ENCODE measurements at places on chromosomes 4 and X.

DNA sequence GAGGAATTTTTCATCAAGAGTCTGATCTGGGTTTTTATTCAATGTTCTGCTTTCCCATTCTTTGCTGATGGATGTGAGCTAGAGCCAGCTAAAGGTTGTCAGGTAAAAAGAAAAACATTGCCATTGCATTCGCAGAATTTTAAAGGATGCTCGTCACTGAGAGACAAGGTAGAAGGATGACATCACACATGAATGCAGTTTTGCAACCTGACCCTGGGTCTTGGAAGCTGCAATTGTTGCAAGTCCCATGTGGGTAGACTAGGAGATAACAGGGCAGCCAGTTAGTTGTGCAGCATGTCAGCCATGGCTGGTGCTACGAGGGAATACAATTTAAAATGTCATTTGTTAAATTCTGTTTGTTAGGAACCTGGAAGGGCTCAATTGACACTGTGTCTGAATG, 73.9 kb upstream of the MXRA5 start:
- no peak for DNase-seq

DNA sequence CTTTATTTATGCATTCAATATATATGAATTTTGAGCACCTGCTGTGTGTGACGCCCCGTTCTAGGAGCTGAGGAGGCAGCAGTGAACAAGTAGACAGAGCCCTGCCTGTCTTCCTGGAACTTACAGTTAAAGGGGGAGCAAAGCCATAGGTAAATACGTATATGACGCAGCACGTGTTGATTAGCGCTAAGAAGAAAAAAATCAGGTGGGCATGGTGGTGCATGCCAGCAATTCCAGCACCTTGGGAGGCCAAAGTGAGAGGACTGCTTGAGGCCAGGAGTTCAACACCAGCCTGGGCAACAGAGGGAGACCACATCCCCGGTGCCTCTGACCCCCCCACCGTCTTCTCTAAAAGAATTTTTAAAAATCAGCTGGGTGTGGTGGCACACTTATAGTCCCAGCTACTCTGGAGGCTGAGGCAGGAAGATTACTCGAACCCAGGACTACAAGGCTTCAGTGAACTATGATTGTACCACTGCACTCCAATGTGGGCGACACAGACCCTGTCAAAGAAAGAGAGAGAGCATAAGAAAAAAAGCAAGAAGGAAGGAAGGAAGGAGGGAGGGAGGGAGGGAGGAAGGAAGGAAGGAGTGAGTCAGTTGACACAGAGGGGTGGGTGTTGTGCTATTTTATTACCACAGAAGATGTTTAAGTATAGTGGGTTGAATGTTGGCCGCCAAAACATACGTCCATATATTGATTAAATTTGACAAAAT, 5.4 kb upstream of the KIAA0232 start:
- no peak for DNase-seq

DNA sequence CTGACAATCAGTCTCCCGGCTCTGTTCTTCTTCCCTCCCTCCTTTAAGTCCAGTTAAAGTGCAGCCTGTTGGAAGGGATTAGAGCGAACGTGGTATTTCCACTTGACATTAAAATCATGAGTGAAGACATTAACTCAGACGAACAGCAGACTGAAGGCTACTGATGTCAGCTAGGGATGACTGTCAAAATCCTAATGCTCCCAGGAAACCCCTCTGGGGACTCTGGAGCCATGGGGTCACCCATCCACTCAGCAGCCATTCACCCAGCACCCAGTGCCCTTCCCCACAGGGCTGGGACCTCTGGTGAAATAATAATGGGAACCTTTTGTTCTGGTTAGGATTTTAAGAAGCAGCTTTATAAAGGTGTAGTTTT, 113.9 kb downstream of the DRD5 start:
- DNase-seq: no peak

GRCh38 chr4:146592019-146592418, 46.7 kb upstream of the POU4F2 start:
- no peak for DNase-seq

DNA sequence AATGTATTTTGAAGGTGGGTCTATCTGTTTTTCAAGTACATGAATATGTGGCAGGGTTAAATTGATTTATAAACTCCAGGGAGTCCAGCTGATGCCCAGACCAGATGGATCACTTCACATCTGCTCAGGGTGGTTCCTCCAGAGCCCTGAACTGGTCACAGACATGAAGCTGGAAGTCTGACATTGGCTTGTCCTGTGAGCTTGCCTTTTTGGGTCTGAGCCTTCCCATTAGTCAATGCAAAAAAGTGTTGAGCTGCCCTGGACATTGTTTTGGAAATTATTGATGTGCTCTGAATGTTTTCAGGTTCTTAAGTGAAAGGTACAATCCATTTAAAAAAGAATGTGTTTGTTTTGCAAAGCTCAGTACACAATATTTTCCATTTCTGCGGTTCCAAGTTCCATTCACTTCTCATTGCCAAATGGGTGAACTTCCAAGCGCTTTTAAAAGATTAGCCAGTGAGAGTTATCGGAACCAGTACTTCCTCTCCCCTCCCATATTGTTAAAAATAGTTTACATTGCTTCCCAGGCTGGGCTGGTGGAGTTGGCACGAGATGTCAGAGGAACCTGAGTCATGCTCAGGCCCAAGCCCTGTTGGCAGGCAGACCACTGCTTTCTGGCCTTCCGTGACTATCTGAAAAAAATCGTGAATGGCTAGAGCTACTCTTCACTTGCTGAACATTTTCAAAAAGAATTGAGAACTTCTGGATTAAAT, 52.1 kb downstream of the PDGFRA start:
- DNase-seq: no peak

DNA sequence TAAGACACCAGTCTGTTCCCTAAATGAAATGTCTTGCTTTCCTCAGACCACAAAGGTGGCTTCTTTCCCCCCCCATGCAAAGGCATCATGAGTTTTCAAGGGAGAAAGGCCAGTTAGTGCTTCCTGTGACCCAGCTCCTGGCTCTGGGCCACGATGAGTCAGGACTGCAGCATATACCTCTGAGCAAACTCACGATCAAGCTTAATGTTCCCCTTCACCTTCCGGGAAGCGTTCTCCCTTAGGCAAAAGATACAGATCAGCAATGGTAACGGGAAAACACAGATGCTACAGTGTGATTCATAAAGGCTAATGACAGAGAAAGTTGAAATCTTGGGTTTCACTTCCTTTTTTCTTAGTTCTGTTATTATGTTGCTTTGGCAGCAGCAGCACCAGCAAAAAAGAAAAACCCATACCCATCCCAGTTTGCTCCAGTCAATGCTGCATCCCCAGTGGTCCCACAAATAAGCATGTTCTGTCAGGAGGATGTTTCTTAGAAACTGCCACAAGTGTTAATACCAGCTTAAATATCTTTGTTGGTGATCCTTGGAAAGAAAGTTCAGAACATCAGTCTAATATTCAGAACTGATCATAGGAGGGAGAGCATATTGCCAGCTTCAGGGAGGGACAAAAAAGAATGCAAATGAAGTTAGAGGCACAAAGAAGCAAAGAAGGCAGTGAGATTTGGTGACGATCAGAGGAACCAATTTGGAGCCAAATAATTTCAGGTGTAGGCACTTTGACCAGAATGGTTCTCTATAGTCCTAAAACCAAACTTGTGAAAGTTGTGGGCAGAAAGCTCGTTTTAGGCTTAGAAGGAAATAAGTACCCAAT, 41.2 kb downstream of the LONRF3 start:
- DNase-seq: no peak

GRCh38 chrX:129650821-129651510, 3.8 kb downstream of the APLN start:
- no peak for DNase-seq

DNA sequence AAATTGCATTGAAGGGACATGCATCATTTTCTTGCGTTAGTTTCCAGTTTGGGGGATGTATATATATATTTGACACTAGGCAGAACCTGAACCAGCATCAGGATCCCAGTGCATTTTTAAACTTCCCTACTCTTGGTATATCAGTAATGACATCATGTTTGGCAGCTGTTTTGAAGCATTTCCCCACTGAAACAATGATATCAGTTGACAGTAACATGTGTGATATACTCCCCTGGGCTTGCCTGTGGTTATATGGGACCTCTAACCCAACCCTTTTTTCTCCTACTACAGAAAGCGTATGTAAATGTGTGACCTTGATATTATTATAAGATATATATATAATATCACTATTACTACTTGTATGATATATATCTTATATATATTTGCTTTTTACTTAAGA, 225.9 kb upstream of the CASK start:
- no peak for DNase-seq

All from NCI-H1930 (cell line).